ENCODE measurements at places on chromosomes 6 and 20.
A peak's percentile ranks its signal among the peaks of the same experiment; 100 is the strongest.

GRCh38 chr20:10374036-10374435 is 60.0 kb downstream of the MKKS start:
- DNase-seq, result no peak

DNA sequence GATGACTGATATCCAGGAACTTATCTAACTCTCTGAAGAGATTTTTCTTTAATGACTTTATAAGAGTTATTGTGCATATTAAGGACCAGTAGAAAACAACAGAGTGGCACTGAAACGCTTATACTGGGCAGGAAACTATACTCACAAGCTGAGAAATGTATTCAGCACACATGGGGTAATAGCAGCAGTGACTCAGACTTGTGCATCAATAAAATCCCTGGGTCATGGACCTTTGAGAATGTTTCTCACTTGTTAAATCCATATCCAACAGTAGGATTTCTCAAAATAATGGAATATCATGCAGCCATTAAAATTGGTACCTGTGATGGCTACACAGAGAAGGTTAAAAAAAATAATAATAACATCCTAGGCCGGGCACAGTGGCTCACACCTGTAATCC is 219.5 kb downstream of the BTBD9 start:
- DNase-seq, result no peak

DNA sequence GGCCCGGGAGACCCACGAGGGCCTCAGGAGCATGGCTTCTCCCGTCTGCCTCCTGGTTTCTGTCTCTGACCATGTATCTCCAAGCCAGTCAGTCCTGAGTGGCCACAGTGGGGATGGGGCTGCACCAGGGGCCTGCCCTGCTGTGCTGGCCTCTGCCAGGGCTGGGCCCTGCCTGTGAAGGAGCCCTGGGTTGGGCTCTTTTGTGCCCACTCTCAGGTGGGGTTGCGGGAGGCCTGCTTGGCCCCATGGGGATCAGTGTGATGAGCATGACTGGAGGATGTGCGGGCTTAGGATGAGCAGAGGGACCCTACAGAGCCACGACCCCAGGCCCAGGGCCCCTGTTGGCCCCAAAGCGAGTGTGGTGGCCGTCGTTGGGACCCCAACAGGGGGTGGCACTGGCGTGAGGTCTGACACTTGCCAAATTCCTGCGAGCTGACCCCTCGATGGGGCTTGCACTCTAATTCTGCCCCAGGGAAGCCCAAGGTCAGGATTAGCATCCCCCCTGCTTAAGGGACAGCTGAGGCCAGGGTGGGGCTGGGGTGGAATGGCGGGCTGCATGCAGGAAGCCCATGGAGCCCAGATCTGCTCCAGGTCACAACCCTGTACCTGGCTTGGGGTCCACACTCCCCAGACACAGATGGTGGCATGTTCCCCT is 90.0 kb upstream of the BHLHE23 start:
- DNase-seq, result peak; percentile 13

DNA sequence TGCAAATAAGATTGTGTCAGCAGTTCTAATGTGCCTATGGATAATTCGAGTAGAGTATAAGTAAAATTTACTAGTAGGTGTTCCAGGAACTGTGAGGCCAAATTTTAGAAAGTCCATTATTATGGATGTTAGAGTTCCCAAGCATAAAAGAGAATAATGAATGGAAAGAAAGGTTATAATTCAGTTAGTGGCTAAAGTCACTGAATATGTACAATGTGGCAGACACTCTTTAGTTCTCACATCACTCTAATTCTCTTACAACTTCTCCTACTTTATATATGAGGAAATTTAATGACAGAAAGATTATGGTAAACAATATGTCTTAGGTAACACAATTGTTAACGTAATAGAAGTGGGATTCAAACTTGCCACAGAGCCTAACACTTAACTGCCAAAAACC is 75.3 kb downstream of the EYS start:
- DNase-seq, result no peak

GRCh38 chr20:53774461-53775203 is 181.0 kb upstream of the ZNF217 start:
- no peak for DNase-seq

DNA sequence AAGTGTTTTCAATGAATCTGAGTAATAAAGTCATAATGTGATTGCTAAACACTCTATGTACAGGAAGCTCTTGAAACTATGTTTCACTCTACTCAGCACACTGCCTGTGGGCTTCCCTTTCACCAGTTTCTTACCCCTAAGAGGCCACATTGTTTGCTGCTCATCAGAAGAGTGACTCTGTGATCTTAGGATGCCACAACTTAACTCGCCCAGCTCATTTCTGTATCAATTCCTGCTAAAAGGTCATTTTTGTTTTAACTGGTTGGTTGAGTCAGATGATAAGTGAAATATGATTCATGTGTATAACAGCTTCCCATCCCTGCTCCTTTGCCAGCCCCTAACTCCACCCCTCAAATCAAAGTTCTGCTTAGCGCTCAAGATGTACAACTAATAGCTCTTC is 9.8 kb upstream of the NDUFAF4 start:
- DNase-seq, result no peak

DNA sequence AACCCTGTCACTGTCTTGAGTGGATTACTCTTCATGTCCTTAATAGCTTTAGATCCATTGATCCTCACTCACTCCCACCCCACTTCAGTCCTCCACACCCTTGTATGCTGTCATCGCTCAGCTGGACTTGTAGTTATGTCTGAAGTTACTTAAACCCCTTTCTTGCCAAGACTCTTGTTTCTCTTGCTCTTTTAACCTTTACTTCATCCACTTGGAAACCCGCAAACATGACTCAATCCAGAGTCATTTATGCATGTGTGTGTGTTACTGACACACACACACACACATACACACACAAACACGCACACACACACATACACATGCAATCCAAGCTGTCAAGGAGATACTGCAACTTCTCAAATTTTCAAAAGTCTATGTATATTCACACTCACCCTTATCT is 341.8 kb downstream of the SYNE1 start:
- DNase-seq, result no peak

- DNase-seq, result no peak
Measured at GRCh38 chr6:56787209-56787608, 144.5 kb upstream of the DST start.

GRCh38 chr6:113854531-113855499 is 2.3 kb upstream of the MARCKS start:
- peak; percentile 93 for DNase-seq
